CD4-positive, alpha-beta T cell treated with Interleukin-21 for 1 hour (primary cell): ENCODE measurements at places on chromosomes 16 and 17.

- DNase-seq, result no peak
Measured at GRCh38 chr16:72974142-72974769, 73.7 kb downstream of the ZFHX3 start.

GRCh38 chr16:87960852-87961251, 9.6 kb downstream of the BANP start:
- DNase-seq, result no peak

DNA sequence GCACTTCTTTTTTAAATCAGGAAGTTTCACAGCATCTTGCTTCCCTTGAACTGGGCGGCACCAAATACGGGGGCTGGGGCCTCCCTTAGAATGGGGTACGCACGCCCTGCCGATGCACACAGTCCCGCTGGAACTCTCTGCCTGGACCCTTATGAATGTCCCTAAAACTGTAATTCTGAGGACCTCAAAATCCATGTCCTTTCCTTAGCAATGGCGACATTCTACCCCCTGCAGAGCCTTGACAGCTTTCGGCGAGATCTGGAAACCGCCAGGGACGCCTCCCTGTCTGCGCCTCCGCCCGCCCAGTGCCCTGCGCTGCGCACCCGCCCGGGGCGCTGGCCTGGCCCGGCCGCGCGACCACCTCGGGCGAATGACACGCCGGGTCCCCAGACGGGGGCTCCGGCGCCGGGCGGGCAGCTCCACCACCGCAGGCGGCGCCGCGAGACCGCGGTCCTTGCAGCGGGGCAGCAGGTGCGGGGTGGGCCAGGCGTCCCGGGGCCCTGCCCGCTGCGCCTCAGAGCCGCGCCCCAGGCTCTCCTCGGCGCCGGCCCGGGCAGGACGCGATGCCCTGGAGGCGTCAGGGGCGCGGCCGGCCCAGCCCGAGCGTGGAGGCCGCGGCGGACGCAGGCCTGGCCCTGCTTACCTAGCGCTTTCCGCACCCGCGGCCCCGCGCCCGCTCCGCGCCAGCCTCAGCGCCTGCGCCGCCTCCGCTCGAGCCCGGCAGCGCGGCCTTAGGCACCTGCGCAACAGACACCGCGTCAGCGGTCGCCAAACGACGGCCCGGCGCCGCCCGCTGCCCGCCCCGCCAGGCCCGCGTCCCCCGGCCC, 548 bp downstream of the HAGH start:
- peak; percentile 75 for DNase-seq

DNA sequence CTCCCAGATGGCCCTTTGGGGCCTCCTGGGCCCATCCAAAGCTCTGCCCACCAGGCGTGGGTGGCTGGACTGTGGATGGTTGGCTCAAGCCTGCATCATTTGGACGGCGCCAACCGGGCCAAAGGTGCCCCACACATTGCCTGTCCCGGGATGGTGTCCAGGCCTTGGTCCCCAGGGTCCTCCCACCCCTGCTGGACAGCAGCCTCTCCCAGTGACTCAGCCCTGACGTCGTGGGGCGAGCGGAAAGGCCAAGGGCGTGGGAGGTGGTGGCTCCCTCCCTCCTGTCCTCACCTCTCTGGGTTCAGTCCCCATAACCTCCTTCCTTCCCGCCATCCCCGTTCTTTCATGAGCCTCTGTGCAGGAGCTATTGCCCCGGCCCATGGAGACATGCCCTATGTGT, 42.1 kb upstream of the DLX4 start:
- DNase-seq, result no peak
